ENCODE measurements at places on chromosomes 16 and 17.

- H3K4me3 ChIP-seq: no peak overlapping the region
- no peak for DNase-seq
- 0 out of 2 replicates have a peak, but pooled peaks cover 2% of the 10 kb centered on the region for H3K4me1 ChIP-seq
- H3K27me3 ChIP-seq: peaks cover 5% of the 10 kb centered on the region
These were observed 5.2 kb upstream of the SPHK1 start for GRCh38 chr17:76379275-76379641.

DNA sequence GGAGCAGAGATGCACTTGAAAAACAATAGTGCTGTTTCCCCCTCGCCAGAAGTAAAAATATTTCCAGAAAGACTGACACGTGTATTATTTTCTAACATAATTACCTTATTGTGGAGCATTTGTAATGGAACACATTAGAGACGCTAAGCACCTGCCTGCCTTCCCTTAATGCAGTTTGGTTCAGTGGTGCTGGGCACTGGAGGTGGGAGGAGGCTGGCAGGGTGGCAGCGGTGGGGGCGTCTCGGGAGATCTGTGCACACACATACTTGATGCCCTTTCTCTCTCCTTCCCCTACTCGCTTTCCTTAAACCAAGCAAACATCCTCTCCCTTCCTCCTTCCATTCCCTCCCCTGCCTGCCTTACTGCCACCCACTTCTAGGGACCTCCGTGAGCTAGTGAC lies 156.6 kb upstream of the SDK2 start:
- peaks cover 3% of the 10 kb centered on the region for H3K27me3 ChIP-seq
- no peaks in the 10 kb centered on the region for H3K4me1 ChIP-seq
- no peak overlapping the region for H3K27ac ChIP-seq

GRCh38 chr17:79797492-79798298 lies 818 bp upstream of the CBX8 start:
- H3K4me3 ChIP-seq: peak overlapping the region; percentile 68
- peaks cover 77% of the 10 kb centered on the region for H3K27me3 ChIP-seq
- H3K36me3 ChIP-seq: no peaks in the 10 kb centered on the region
- DNase-seq: no peak
- no peaks in the 10 kb centered on the region for H3K4me1 ChIP-seq

GRCh38 chr17:81939881-81940385 lies 2.8 kb upstream of the PYCR1 start:
- H3K27me3 ChIP-seq: no peaks in the 10 kb centered on the region
- H3K36me3 ChIP-seq: peaks cover 4% of the 10 kb centered on the region
- H3K27ac ChIP-seq: no peak overlapping the region
- DNase-seq: no peak
- H3K4me3 ChIP-seq: no peak overlapping the region

- no peaks in the 10 kb centered on the region for H3K36me3 ChIP-seq
- DNase-seq: no peak
- no peaks in the 10 kb centered on the region for H3K27me3 ChIP-seq
- no peak within 1 kb of the TSS for H3K4me3 ChIP-seq
- no peaks in the 10 kb centered on the region for H3K4me1 ChIP-seq
These were observed at the start of gene ACSM5 for GRCh38 chr16:20409398-20410120. TSS of gene ACSM5 (plus strand) at chr16:20409534. CDS start at chr16:20411485, 1,951 bp downstream.

DNA sequence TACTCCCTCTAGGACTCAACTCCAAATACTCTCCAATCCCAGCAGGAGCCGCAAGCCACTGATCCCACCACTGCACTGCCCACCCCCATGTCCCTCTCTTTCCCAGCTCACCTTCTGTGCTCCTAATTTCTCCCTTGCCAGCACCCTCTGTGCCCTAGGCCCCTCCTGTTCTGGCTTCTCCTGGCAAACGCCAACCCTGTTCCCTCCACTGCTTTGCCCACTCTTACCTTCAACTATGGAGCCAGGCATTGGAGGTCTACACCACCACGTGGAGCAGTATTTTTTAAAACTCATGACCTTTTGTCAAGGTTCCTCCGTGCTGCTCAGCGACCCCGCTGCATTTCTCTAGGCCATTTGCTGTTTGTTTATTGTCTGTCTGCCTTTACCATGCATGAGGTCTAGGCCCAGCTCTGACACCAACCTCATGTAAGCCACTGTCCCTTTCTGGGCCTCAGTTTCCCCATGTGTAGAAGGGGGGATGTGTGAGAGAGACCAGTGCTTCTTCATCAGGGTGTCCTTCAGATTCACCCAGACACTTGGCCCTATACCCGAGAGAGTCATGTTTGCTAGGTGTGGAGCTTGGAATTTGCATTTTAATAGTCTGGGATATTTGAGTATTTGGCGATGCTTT lies 4.6 kb downstream of the CCDC102A start:
- no peak overlapping the region for H3K27ac ChIP-seq
- peaks cover 5% of the 10 kb centered on the region for H3K4me1 ChIP-seq
- H3K4me3 ChIP-seq: no peak overlapping the region
- peaks cover 18% of the 10 kb centered on the region for H3K36me3 ChIP-seq
- no peaks in the 10 kb centered on the region for H3K27me3 ChIP-seq

- peaks cover 6% of the 10 kb centered on the region for H3K4me1 ChIP-seq
- DNase-seq: no peak
- no peak overlapping the region for H3K4me3 ChIP-seq
These were observed 38.8 kb downstream of the ERN1 start for GRCh38 chr17:64091116-64091515.

- H3K27ac ChIP-seq: no peak overlapping the region
- DNase-seq: no peak
- no peak overlapping the region for H3K4me3 ChIP-seq
- H3K27me3 ChIP-seq: no peaks in the 10 kb centered on the region
- H3K36me3 ChIP-seq: no peaks in the 10 kb centered on the region
These were observed 78.4 kb upstream of the CDH11 start for GRCh38 chr16:65200156-65200773.

DNA sequence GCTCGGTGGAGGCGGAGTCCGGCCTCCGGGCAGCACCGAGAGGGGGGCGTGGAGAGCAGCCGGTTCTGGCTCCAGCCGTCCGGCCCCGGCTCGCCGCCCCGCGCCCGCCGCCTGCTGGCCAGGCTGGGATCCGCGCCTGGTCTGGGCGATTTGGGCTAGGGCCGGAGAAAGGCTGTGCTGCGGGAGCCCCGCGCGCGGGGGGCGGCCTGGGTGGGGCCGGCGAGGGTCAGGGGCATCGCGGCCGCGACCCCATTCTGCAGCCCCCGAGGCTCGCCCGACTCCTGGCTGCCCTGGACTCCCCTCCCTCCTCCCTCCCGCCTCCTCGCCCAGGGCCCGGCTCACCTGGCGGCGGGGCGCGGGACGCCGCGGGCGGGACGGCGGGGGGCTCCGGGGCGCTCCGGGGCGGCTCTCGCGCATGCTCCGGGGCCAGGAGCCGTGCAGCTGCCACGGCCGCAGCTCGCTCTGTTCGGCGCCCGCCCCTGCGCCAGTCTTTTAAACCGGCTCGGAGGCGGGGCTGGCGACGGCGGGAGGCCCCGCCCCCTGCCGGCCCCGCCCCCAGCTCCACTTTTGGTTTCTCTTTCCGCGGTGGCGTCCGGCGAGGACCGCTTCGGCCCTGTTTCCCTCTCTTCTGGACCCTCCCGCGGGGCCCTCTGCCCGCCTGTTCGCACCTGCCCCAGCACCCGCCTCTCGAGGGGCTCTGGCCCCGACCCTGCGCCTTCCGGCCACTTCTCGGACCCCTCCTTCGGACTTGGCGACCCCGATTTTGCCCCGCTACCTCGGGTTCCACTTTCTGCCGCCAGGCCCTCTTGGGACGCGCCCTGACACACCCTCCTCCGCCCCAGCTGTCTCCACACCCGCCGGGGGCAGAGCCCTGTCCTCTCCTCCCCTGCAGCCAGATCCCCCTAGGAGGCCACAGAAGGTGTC lies at the start of gene SOCS1:
Gene SOCS1 (minus strand): TSS at position 468 of the 924 bp plus-strand sequence. CDS start 726 bp downstream, outside the sequence.
- H3K36me3 ChIP-seq: peaks cover 8% of the 10 kb centered on the region
- peak within 1 kb of the TSS; percentile 89 for H3K4me3 ChIP-seq
- peaks cover 5% of the 10 kb centered on the region for H3K4me1 ChIP-seq

- H3K36me3 ChIP-seq: 0 out of 2 replicates have a peak, but pooled peaks cover 2% of the 10 kb centered on the region
- H3K27me3 ChIP-seq: no peaks in the 10 kb centered on the region
- H3K4me3 ChIP-seq: no peak overlapping the region
- peaks cover 7% of the 10 kb centered on the region for H3K4me1 ChIP-seq
- H3K27ac ChIP-seq: no peak overlapping the region
These were observed 226.3 kb downstream of the MSI2 start for GRCh38 chr17:57482657-57483056.

- no peaks in the 10 kb centered on the region for H3K27me3 ChIP-seq
- no peak for DNase-seq
- H3K36me3 ChIP-seq: no peaks in the 10 kb centered on the region
- no peak overlapping the region for H3K27ac ChIP-seq
- H3K4me1 ChIP-seq: no peaks in the 10 kb centered on the region
These were observed 418.6 kb downstream of the TOX3 start for GRCh38 chr16:52128361-52128760.

- no peak overlapping the region for H3K27ac ChIP-seq
- no peak for DNase-seq
- no peaks in the 10 kb centered on the region for H3K27me3 ChIP-seq
- H3K4me3 ChIP-seq: no peak overlapping the region
These were observed 9.7 kb upstream of the SPATA32 start for GRCh38 chr17:45271603-45272002.

- no peaks in the 10 kb centered on the region for H3K27me3 ChIP-seq
- H3K4me1 ChIP-seq: peaks cover 12% of the 10 kb centered on the region
- DNase-seq: no peak
- H3K27ac ChIP-seq: no peak overlapping the region
These were observed 50.6 kb downstream of the HS3ST3B1 start for GRCh38 chr17:14351493-14351892.

DNA sequence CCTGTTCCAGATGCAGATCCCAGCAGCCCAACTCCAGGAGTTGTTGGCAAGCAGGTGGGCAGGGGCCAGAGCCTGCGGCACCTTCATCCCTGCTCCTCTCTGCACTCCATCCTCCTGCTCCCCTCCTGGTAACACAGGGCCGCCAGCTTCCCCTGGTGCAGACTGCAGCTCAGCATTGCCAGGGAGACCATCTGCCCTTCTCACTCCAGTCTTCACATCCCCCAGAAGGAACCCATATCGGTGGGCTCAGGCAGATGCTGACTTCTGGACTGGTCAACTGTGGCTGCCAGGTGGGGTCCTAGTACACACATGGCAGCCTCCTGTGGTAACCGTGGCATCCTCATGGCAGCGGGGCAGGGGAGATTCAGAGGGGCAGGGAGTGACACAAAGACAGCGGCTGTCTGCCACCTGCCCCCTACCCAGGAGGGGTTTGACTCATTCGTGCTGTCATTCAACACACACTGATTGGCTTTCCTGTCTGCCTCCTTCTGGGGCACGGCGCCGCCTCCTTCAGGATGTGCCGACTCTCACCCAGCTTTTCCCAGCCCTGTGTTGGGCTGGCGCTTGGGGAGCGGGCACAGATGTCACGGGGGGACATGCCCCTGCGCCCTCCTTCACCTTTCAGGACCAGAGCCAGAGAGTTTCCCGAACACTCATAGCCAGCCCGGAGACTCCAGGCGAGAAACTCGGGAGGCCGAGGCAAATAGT lies 120.9 kb downstream of the CMIP start:
- H3K36me3 ChIP-seq: no peaks in the 10 kb centered on the region
- no peaks in the 10 kb centered on the region for H3K4me1 ChIP-seq
- H3K27ac ChIP-seq: no peak overlapping the region
- no peak overlapping the region for H3K4me3 ChIP-seq

DNA sequence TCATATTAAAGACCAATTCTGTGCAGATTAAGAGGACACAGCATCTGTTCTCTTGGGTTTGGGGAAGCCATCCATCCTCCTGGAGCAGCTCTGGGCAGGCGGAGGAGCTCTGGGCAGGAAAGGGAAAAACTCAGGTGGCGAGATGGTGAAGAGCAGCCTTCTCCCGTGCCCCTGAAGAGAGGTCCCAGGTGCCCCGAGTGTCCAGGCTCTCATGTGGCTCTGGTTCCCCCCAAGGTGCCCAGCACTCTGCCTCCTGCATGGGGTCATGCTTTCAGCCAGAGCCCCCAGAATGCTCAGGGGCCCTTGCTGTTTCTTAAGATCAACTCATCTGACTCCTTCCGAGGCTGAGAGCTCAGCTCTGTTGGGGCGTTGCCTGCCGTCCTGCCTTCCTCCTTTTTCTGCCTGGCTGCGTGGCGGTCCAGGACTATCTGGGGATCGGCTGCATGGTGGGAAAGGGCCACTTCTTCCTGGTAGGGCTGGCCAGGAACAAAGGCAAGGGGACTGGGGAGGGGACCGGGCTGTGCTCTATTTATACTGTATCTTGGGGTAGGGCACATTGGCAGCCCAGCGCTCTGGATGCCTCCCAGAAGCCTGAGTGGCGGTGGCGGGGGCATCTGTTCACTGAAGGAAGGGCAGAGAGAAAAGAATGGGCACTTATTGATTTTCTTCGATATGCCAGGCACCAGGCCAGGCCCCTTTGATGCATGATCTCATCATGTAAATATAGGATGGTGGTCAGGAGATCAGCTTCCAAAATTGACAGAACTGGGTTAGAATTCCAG lies 103.2 kb upstream of the SDK2 start:
- no peaks in the 10 kb centered on the region for H3K36me3 ChIP-seq
- H3K27ac ChIP-seq: no peak overlapping the region
- no peaks in the 10 kb centered on the region for H3K4me1 ChIP-seq
- no peak for DNase-seq
- H3K27me3 ChIP-seq: no peaks in the 10 kb centered on the region

- no peaks in the 10 kb centered on the region for H3K4me1 ChIP-seq
- H3K36me3 ChIP-seq: no peaks in the 10 kb centered on the region
- H3K27me3 ChIP-seq: no peaks in the 10 kb centered on the region
- H3K27ac ChIP-seq: no peak overlapping the region
These were observed 32.6 kb upstream of the ZFP90 start for GRCh38 chr16:68506331-68507053.

DNA sequence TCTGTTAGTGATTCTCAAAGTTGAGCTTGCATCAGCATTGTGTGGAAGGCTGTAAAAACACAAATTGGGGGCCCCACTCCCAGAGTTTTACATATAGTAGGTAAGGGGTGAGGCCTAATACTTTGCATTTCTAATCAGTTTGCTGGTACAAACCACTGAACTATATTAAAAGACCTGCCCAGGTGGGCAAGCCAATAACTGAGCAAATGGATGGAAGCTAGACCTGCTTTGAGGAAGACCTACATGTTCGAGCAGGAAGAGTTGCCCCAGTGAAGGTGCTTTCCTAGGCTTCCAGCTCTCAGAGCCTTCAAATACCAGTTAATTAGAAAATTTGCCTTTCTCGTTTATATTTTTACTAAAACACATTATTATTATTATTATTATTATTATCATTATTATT lies 56.8 kb downstream of the OTOA start:
- H3K27me3 ChIP-seq: no peaks in the 10 kb centered on the region
- no peaks in the 10 kb centered on the region for H3K4me1 ChIP-seq
- no peak overlapping the region for H3K27ac ChIP-seq

DNA sequence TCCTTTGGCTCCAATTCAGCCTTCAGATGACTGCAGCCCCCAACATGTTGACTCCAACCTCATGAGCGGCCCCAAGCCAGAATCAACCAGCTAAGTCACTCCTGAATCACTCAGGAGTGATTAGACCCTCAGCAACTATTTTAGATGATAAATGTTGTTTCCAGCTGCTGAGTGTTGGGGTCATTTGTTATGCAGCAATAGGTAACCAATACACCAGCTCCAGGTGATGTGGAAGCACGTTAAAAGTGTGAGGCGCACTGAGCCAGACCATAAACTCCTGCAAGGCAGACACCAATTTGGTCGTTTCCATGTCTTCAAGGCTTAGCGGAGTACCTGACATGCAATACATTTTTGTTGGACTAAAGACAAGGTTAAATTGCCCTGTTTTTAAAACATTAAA lies 17.5 kb downstream of the COQ7 start:
- no peak overlapping the region for H3K27ac ChIP-seq
- H3K36me3 ChIP-seq: peaks cover 16% of the 10 kb centered on the region
- DNase-seq: no peak
